Activated T-helper 1 cell treated with anti-CD3 and anti-CD28 coated beads, Interleukin-12 subunit alpha, Interleukin-12 subunit beta, Interleukin-2, Interleukin-4 antibody, amounts not matched to agents 30 ng/mL and 10 ng/mL and 1 ng/mL, durations not matched to agents 14 hours and 24 hours and 36 hours (primary cell): ENCODE measurements at places on chromosomes 7 and 10. TPM values are rescaled to one million over a fixed set of nuclear protein-coding genes. Genes with fewer than 3 reads are reported as not detected.

DNA sequence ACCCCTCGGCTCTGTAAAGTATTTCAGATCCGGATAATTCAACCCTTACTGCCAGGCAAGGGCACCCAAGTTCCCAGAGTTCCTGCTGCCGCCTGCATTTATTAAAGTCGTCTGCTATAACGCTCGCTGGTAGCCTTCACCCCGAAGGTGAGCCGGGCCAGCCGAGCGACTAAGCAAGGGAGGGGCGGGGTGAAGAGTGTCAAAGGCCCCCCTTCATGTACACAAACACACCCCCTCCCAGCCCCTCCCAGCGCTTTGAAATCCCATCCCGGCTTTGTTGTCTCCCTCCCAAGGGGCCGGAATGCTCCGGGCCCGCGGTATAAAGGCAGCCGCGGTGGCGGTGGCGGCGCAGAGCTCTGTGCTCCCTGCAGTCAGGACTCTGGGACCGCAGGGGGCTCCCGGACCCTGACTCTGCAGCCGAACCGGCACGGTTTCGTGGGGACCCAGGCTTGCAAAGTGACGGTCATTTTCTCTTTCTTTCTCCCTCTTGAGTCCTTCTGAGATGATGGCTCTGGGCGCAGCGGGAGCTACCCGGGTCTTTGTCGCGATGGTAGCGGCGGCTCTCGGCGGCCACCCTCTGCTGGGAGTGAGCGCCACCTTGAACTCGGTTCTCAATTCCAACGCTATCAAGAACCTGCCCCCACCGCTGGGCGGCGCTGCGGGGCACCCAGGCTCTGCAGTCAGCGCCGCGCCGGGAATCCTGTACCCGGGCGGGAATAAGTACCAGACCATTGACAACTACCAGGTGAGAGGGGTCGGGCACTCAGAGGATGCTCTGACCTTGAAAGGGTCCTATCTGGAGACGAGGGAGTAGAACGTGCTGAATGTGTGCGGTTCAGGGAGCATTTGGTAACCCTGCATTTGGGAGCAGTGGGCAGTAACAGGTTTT lies at the start of gene DKK1:
DKK1 (plus strand) TSS at position 349 of the 889 bp plus-strand sequence; CDS start at position 503, 154 bp downstream.
- H3K4me3 ChIP-seq = no peak within 1 kb of the TSS
- peaks cover 56% of the 10 kb centered on the region for H3K27me3 ChIP-seq
- no peak within 1 kb of the TSS for H3K27ac ChIP-seq
- peaks cover 1% of the 10 kb centered on the region for H3K36me3 ChIP-seq
- H3K4me1 ChIP-seq = no peaks in the 10 kb centered on the region

DNA sequence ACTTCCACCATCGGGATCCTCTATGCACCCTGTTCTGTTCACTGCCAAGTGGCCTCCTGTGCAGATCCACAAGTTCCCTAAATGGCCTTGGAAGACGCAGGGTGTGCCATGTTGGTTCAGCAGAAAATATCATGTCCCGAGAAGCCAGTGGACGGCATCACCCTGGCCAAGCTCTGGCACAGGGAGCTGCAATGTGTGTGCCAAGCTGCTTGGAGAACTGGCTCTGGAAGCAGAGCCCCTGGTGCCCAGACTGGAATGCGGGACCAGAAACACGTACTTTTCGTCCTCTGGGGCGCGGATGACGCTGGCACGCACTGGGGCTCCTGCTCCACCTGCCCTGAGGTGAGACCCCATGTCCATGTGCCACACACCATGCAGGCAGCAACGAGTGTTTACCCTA lies 124.7 kb upstream of the CARD11 start:
- H3K4me1 ChIP-seq = no peaks in the 10 kb centered on the region
- peaks cover 28% of the 10 kb centered on the region for H3K27me3 ChIP-seq
- H3K4me3 ChIP-seq = no peak overlapping the region

DNA sequence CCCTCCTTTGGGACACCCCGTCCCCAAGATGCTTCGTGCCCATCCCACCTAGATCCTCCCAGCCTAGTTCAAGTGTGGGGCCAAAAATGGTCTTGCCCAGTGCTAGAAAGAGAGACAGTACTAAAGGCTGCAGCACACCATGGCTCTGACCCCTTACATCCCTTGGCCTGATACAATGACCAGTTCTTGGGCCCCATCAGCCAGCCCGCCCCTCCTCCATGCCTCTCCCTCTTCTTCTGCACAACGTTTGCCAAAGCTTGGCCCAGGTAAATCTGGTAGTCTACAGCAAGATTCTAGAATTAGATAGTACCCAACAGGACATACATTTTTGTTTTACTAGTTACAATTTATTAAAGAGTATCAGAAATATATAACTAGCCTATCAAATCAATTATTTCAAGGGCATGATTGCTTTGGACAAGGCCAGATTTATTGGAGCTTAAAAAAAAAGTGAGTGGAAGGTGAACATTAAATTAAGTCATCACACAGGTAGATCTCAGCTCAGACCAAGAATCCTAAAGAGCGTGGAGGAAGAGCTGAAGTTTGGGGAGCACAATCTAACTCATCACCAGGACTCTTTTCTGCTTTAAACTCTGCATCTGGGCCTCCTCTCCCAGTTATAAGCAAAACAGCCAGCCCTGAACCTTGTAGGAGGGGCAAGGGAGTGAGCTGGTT lies 69.8 kb downstream of the ZMIZ1 start:
- peaks cover 37% of the 10 kb centered on the region for H3K4me1 ChIP-seq
- no peak overlapping the region for H3K4me3 ChIP-seq
- DNase-seq = no peak
- peaks cover 2% of the 10 kb centered on the region for H3K36me3 ChIP-seq

GRCh38 chr7:78562191-78562590 lies 763.6 kb downstream of the PHTF2 start:
- no peak overlapping the region for H3K4me3 ChIP-seq
- H3K4me1 ChIP-seq = no peaks in the 10 kb centered on the region
- H3K27ac ChIP-seq = no peak overlapping the region
- no peaks in the 10 kb centered on the region for H3K36me3 ChIP-seq

DNA sequence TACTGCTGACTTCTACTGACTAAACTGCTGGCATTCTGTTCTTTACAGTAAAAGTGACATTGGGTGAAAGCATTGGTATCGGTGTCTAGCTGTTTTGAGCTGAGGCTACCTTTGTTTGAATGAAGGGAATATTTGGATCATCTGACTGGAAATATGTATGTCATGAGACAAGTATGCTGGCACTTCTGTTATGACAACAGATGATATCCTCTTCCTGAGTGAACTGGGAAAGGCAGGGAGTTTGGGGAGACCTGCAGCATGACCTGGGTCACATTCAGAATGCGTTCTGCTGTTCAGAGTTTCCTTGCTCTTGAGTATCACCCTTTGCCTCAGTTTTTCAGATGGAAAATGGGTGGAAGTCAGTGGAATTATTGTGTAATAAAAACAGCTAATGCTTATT lies 81.8 kb downstream of the PLCE1 start:
- no peak overlapping the region for H3K4me3 ChIP-seq
- DNase-seq = no peak
- H3K27ac ChIP-seq = no peak overlapping the region
- no peaks in the 10 kb centered on the region for H3K4me1 ChIP-seq
- no peaks in the 10 kb centered on the region for H3K27me3 ChIP-seq

- no peak overlapping the region for H3K27ac ChIP-seq
- no peaks in the 10 kb centered on the region for H3K4me1 ChIP-seq
- H3K4me3 ChIP-seq = no peak overlapping the region
- DNase-seq = no peak
Observed at GRCh38 chr7:90838799-90839198, 242.7 kb downstream of the CDK14 start.

Gene GALNT17
- total RNA-seq = not detected in 2 replicates

Gene SYT15B
- total RNA-seq = 0.15 and 0.23 TPM in 2 replicates

Gene LRRC18
- total RNA-seq = not detected in 2 replicates

Gene CALCR
- total RNA-seq = not detected in 2 replicates
